Stimulated activated CD4-positive, alpha-beta T cell treated with anti-CD3 and anti-CD28 coated beads, TNF-alpha, amount 100 ng/mL, for 24 hours (primary cell): ENCODE measurements at places on chromosomes 1 and 21.

DNA sequence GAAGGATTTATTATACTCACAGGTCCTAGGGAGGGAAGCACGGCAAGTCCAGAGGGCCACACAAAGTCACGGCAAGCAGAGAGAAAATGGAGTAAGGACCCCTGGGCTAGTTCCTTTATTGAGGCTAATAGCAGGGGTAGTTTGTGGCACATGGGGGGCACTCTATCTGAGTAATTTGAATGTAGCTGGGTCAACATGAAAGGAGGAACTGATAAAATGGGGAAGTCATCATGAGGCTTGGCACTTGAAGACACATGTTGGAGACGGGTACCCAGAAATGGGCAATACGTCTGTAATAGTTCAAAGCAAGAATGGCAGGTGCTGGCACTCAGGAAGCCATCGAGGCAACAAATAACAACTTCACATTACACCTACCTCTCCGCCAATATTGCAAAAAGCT lies 1136.4 kb downstream of the MRPL39 start:
- DNase-seq, result no peak

DNA sequence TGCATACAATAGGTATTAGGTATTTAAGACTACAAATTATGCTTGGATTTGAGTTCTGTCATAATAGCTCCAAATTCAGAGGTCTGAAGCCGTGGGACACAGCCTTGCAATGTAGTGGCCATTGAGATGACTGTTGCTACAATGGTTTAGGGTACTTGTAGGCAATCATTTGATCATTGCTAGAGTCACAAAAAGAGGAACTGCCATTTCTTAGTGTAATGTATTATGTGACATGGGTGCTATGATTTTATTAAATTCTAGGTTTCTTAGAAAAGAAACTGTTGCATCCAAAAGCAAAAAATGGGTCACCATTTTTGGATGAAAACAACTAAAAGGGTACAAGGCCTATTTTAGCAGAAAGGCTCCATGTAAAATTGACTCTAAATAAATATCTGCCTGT lies 129.9 kb upstream of the ZNF644 start:
- no peak for DNase-seq

GRCh38 chr21:20997636-20998455 lies at the start of gene NCAM2:
Gene NCAM2, plus strand, starts transcription at chr21:20998409.
- DNase-seq, result no peak

- DNase-seq, result no peak
Measured at GRCh38 chr1:11780380-11781147, 18.6 kb downstream of the C1orf167 start.

- no peak for DNase-seq
Measured at GRCh38 chr21:25536752-25537151, 70.5 kb downstream of the MRPL39 start.
